ENCODE measurements at places on chromosomes 7 and 10.
A peak's percentile ranks its signal among the peaks of the same experiment; 100 is the strongest.

GRCh38 chr7:83267141-83267631 is 104.5 kb upstream of the PCLO start:
- no peak for DNase-seq

GRCh38 chr7:98209166-98209920 is 1.9 kb upstream of the BHLHA15 start:
- no peak for DNase-seq

DNA sequence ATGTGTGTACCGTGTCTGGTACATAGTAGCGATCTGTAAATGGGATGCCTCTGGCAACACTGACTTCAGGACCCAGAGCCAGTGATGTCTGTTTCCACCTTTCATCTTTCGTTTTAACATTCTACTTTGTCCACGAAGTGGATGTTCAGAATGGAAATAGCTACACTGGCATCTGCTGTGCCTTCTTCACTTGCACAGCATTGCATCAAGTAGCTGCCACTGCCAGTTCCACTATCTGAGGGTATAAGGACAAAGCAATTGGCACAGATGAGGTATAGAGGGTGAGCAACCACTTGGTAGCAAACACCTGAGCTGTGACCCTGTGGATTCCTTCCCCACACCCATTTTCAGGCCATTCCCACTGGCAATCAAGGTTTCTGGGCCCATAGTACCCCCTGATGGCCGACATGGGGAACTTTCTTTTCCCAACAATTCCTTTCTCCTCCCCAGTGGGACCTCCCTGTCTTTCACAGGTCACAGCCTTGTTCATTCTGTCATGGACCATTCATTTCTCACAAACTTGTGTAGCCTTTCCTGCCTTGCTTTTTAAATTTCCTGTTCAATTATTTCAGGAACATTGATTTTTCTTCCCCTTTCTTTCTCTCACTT is 4.0 kb downstream of the ITGA8 start:
- peak; percentile 30 for DNase-seq

GRCh38 chr7:29102558-29103151 is 43.7 kb downstream of the CPVL start:
- peak; percentile 61 for DNase-seq

- DNase-seq = no peak
Measured at GRCh38 chr7:105769901-105770628, 106.3 kb downstream of the ATXN7L1 start.

DNA sequence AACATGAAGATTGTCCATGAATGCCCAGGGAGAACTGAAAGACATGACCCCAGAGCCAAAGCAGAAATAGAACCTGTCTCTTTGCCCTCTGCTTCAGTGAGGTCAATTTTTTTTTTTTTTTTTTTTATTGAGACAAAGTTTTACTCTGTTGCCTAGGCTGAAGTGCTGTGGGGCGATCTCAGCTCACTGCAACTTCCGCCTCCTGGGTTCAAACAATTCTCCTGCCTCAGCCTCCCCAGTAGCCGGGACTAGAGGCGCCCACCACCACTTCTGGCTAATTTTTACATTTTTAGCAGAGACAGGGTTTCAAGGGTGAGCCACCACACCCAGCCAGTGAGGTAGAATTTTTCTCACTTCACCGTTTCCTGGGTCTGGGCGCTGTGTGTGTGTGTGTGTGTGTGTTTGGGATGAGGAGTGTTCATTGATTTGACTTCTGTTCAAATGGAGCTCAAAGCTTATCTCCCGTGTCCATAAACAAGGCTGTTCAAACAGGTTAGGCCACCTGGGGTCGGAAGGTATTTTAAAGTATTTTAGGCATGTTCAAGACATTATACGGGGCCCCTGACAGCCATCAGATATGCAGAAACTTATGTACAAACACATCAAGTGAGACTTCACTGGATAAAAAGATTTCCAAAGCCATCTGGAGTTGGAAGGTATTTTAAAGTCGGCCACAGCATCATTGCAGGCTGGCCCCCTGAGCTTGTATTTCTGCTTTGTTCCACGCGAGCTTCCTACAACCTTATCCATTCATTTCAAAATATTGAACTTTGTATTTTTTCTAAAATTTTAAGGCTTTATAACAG is 93.8 kb downstream of the MAP3K8 start:
- DNase-seq = no peak

GRCh38 chr10:44607116-44607515 is 222.2 kb upstream of the CXCL12 start:
- no peak for DNase-seq

GRCh38 chr7:155674556-155674955 is 30.1 kb downstream of the RBM33 start:
- no peak for DNase-seq

DNA sequence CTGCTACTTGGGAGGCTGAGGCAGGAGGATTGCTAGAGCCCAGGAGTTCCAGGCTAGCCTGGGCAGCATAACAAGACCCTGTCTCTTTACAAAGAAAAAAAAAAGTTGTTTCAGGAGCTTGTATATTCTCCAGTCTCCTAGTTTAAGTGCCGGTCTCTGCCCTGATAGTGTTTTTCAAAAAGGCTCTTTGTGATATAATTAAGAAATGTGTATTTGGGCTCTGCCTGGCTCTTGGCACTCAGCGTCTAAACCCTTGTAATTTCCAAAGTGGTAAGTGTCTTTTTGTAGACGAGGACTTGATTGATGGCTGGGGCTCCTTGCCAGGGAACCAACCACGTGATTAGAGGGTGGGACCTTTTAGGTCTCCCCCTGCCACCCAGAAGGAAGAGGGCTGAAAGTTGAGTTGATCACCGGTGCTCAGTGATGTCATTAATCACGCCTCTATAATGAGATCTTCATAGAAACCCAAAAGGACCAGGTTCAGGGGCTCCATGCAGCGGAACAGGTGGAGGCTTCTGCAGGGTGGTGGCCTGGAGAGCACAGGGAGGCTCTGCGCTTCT is 4.4 kb downstream of the EIF3B start:
- DNase-seq = no peak

DNA sequence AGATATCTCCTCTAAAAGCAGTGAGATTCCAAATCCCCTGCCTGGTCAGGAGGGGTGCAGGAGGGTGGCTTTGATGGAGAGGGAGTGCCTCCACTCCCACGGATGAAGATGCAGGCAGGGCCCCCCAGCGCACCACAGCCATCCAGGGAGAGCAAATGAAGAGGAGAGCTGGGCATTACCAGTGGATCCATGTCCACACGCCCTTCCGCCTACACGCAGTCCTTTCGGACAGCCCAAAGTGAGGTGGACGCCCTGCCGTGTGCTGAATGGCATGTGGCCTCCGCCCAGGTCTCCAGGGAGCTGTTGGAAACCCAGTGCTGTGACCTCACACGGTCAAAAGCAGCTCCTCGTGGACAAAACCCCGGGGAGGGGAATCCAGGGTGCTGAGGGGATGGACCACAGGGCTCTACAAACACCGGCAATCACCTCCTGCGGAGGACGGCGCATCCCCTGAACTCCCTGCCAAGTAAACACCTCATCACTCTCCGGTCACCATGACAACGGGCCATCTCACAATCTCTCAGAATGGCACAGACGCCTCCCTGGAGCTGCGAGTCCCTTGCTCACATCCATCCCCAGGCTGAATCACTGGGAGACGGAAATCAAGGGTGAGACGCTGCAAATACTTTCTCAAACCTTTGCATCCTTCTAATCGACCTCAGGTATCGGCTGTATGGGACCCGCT is 35.0 kb upstream of the DNAAF5 start:
- DNase-seq = no peak

DNA sequence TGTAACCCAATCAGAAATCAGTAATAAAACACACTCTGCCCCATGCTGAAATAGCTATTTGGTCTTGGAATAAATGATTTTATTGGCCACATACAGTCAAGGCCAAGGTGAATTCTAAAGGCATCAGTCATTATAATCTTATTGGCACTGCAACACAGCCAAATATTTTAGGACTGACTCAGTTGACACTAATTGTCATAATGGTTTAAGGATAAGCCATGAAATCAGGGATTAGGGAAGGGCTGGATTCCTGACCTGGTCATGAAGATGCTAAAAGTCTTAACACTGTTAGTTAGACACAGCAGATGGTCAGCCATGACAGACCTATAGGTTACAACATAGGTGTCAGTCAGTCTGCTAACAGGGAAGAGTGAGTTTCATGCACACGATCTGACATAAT is 330.3 kb upstream of the NPSR1 start:
- DNase-seq = no peak

DNA sequence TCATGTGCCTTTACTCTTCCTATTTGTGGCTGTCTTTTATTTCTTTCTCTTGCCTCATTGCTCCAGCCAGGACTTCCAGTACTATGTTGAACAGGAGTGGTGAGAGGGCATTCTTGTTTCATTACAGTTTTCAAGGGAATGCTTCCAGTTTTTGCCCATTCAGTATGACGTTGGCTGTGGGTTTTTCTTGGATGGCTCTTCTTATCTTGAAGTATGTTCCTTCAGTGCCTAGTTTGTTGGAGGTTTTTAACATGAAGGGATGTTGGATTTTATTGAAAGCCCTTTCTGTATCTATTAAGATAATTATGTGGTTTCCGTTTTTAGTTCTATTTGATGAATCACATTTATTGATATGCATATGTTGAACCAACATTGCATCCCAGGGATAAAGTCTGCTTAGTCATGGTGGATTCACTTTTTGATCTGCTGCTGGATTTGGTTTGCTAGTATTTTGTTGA is 96.8 kb downstream of the GLCCI1 start:
- DNase-seq = no peak

DNA sequence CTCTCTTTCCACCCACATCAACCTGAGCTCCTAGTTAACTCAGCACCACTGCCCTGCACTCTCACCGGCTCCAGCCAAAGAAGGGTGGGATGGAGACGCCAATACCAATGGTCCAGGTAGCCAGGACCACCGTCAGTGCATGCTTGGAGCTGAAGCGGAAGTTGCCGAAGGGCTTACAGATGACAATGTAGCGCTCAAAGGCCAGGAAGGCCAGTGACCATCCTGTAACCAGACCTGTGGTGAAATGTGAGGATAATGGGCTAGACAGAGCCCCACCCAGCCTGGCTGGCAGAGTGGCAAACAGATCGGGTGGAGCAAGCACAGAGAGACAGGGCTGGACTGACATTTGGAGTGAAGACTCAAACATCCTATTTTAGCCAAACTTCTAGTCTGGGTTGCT is 673 bp downstream of the OPN1SW start:
- DNase-seq = no peak

DNA sequence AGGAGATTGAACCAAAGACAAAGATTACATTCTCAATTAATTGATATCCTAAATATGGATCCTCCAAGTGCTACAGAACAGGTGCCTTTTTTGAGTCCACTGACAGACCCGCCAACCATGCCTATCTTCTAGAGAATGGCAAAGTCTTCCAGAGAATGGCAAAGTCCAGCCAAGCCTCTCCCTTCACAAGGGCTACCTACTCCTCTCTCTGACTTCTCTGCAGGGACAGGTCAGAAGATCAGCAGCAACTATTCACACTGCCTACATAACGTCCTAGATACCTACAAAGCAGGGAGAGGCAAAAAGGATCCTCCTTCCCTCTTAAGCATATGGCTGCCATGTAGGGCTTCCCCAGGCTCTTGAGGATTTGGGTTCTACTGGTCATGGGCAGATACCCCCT is 12.4 kb downstream of the UBE2H start:
- DNase-seq = no peak

Measured in iPS-NIHi11 (cell line).